A549 treated with Mapracorat at 1 μM for 4 hours (cell line): ENCODE measurements at places on chromosomes 2 and 18. TPM values are rescaled to one million over a fixed set of nuclear protein-coding genes. Genes with fewer than 3 reads are reported as not detected.

TTN gene
- total RNA-seq, result under 0.01 TPM in 4 of 5 replicates, not detected in the other

KCNF1 gene
- total RNA-seq, result 20.6 to 47.2 TPM (median 36.0 TPM) in 5 replicates

TMEM247 gene
- total RNA-seq, result not detected in 5 replicates

NEU2 gene
- total RNA-seq, result not detected in 5 replicates

UBR3 gene
- 8.0 to 9.6 TPM (median 9.1 TPM) in 5 replicates for total RNA-seq

ODC1 gene
- total RNA-seq, result 149 to 169 TPM (median 161 TPM) in 5 replicates

CYTIP gene
- total RNA-seq, result 0.25 TPM in 1 of 5 replicates, not detected in the others

BOD1L2 gene
- total RNA-seq, result not detected in 5 replicates

OXER1 gene
- total RNA-seq, result not detected in 5 replicates

SOX11 gene
- total RNA-seq, result not detected in 5 replicates

TTC31 gene
- total RNA-seq, result 15.7 to 17.7 TPM (median 16.1 TPM) in 5 replicates

REG3G gene
- not detected in 5 replicates for total RNA-seq

LONRF2 gene
- 1.7 to 3.0 TPM (median 2.6 TPM) in 5 replicates for total RNA-seq

CDKL4 gene
- total RNA-seq, result not detected in 5 replicates

TBR1 gene
- 0.03 to 0.08 TPM in 2 of 5 replicates, not detected in the others for total RNA-seq

CRYGD gene
- not detected in 5 replicates for total RNA-seq

GKN2 gene
- total RNA-seq, result 2.2 to 4.7 TPM (median 2.4 TPM) in 5 replicates

BIRC6 gene
- 26.9 to 31.2 TPM (median 30.6 TPM) in 5 replicates for total RNA-seq

LIMS1 gene
- 35.7 to 70.0 TPM (median 56.7 TPM) in 5 replicates for total RNA-seq

DYNAP gene
- total RNA-seq, result not detected in 5 replicates

CYS1 gene
- 1.1 to 2.0 TPM (median 1.5 TPM) in 5 replicates for total RNA-seq
